GM12878 (cell line): ENCODE measurements at places on chromosomes 6 and 20. TPM values are rescaled to one million over a fixed set of nuclear protein-coding genes. Genes with fewer than 3 reads are reported as not detected.

GRCh38 chr6:136963259-136963658 is 41.2 kb downstream of the SLC35D3 start:
- no peak overlapping the region for H3K27ac ChIP-seq
- no peaks in the 10 kb centered on the region for H3K36me3 ChIP-seq
- no peak overlapping the region for H3K4me3 ChIP-seq
- no peaks in the 10 kb centered on the region for H3K4me1 ChIP-seq
- no peaks in the 10 kb centered on the region for H3K27me3 ChIP-seq

DNA sequence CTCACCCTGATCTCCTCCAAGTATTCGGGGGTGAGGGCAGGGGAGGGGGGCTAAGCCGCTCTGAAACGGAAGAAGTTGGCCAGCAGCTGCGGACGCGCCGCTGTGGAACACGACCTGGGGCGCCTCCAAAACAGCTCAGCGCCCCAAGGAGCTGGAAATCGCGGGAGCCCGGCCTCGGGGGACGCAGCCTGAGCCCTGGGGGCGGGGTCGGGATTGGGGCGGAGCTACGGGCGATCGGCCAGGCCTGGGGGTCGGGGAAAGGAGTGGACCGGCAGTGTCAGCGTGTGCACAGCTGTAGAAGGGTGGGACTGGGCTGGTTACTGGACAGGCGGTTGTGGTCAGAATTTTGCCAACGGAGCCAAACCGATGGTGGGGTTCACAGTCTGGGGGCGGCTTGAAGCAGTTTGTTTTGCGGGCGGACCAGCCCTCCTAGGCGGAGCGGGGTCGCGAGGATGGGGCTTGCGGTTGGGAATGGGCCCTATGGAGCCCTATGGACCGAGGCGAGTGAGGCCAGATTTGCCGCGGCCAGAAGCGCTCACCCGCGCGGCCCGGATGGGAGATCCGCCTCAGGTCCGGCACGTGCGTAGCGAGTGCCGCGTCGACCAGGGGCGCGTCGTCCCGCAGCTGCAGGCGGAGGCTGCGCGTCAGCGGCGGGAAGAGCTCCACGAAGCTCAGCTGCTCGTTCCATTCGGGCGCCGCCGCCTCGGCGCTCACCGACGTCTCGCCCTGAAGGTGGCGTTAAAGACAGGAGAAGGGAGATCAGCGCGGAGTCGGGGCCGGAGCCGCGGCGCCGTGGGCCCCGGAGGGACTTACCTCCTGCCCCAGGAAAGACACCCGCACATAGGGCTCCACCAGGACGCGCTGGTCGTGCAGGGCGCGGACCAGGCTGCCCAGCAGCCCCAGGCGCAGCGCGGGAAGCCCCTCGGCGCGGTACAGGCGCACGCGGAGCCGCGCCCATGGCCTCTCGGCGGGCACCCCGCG is 14.3 kb upstream of the SPAG4 start:
- no peak for DNase-seq
- no peaks in the 10 kb centered on the region for H3K36me3 ChIP-seq
- peaks cover 9% of the 10 kb centered on the region for H3K27me3 ChIP-seq
- H3K4me3 ChIP-seq = peak overlapping the region; percentile 57; the same call in 1 of the 2 replicates

- no peak overlapping the region for H3K27ac ChIP-seq
- H3K36me3 ChIP-seq = no peaks in the 10 kb centered on the region
- no peak for DNase-seq
Observed at GRCh38 chr6:33589392-33589730, 9.3 kb upstream of the BAK1 start.

DNA sequence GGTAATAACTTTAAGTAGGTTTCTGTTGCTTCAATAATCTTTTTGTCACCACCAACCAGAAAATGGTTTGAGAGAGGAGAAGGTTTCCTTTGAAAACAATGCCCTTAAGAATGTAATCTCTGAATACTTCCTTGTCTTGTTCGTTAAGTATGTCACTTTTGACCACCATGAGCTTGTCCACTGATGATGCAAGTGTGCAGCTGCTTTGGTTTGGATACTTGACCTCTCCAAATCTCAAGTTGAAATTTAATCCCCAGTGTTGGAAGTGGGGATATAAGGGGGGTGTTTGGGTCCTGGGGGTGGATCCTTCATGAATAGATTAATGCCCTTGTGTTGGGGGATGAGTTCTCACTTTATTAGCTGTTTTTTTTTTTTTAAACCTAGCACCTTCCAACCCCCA is 985.4 kb downstream of the EPHA7 start:
- H3K36me3 ChIP-seq = no peaks in the 10 kb centered on the region
- no peak overlapping the region for H3K27ac ChIP-seq
- no peaks in the 10 kb centered on the region for H3K27me3 ChIP-seq
- H3K4me1 ChIP-seq = no peaks in the 10 kb centered on the region

Gene FRK
- total RNA-seq = 1.6 and 1.7 TPM in 2 replicates

GRCh38 chr6:6575143-6575542 is 13.4 kb upstream of the LY86 start:
- H3K27ac ChIP-seq = no peak overlapping the region
- no peak for DNase-seq
- peaks cover 4% of the 10 kb centered on the region; the same call in 1 of the 2 replicates for H3K36me3 ChIP-seq
- H3K4me3 ChIP-seq = no peak overlapping the region

- H3K27ac ChIP-seq = no peak overlapping the region
- H3K4me1 ChIP-seq = no peaks in the 10 kb centered on the region
- no peak for DNase-seq
- H3K4me3 ChIP-seq = no peak overlapping the region
- H3K27me3 ChIP-seq = no peaks in the 10 kb centered on the region
Observed at GRCh38 chr6:145339089-145339488, 396.2 kb downstream of the EPM2A start.

Gene SERPINB6
- total RNA-seq = 0.66 and 1.2 TPM in 2 replicates

- no peak overlapping the region for H3K4me3 ChIP-seq
- H3K36me3 ChIP-seq = no peaks in the 10 kb centered on the region
- H3K27ac ChIP-seq = no peak overlapping the region
- no peaks in the 10 kb centered on the region for H3K4me1 ChIP-seq
- no peaks in the 10 kb centered on the region for H3K27me3 ChIP-seq
Observed at GRCh38 chr6:54267798-54268197, 40.4 kb upstream of the TINAG start.

Gene TRIM40
- total RNA-seq = not detected in 2 replicates

GRCh38 chr20:25199473-25200260 is 4.2 kb downstream of the ENTPD6 start:
- no peak overlapping the region for H3K4me3 ChIP-seq
- DNase-seq = no peak
- H3K27ac ChIP-seq = no peak overlapping the region
- no peaks in the 10 kb centered on the region for H3K36me3 ChIP-seq
- no peaks in the 10 kb centered on the region for H3K27me3 ChIP-seq

Gene RIN2
- 8.5 and 10.7 TPM in 2 replicates for total RNA-seq

- H3K4me1 ChIP-seq = no peaks in the 10 kb centered on the region
- H3K27me3 ChIP-seq = no peaks in the 10 kb centered on the region
- H3K4me3 ChIP-seq = no peak overlapping the region
Observed at GRCh38 chr6:1295420-1295819, 16.5 kb upstream of the FOXQ1 start.

Gene SNAP25
- total RNA-seq = not detected in 2 replicates

Gene LIN28B
- total RNA-seq = 0.05 and 0.13 TPM in 2 replicates

- H3K36me3 ChIP-seq = no peaks in the 10 kb centered on the region
- H3K27me3 ChIP-seq = no peaks in the 10 kb centered on the region
- DNase-seq = no peak
- H3K4me1 ChIP-seq = no peaks in the 10 kb centered on the region
- H3K4me3 ChIP-seq = no peak overlapping the region
Observed at GRCh38 chr6:19795211-19795610, 42.0 kb upstream of the ID4 start.

GRCh38 chr6:160356074-160356744 is 8.0 kb downstream of the SLC22A3 start:
- no peaks in the 10 kb centered on the region for H3K4me1 ChIP-seq
- DNase-seq = no peak
- no peak overlapping the region for H3K4me3 ChIP-seq
- no peaks in the 10 kb centered on the region for H3K36me3 ChIP-seq
- no peak overlapping the region for H3K27ac ChIP-seq
- no peaks in the 10 kb centered on the region; the same call in 1 of the 2 replicates for H3K27me3 ChIP-seq

DNA sequence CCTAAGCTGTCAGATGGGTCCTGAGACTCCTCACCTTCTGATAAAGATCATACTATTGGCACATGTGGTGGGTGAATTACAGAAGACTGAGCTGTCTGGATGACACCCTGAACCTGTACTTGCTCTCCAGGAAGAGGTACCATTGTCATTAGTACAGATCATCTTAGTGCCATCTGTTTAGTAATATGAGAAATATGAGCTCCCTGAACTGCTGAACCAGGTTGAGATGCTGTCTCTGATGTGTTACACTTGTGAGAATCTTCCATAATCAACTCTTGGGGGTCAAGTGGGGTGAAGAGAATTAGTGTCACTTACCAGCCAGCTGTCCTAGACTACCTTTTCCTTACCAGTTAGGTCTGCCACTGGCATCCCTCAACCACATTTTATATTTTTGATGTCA is 531.0 kb downstream of the EPHA7 start:
- no peaks in the 10 kb centered on the region for H3K36me3 ChIP-seq
- H3K4me1 ChIP-seq = no peaks in the 10 kb centered on the region
- no peak overlapping the region for H3K4me3 ChIP-seq
- no peak for DNase-seq
- H3K27ac ChIP-seq = no peak overlapping the region
- no peaks in the 10 kb centered on the region for H3K27me3 ChIP-seq

Gene GRM1
- total RNA-seq = 0.05 TPM in 1 of 2 replicates, not detected in the other

DNA sequence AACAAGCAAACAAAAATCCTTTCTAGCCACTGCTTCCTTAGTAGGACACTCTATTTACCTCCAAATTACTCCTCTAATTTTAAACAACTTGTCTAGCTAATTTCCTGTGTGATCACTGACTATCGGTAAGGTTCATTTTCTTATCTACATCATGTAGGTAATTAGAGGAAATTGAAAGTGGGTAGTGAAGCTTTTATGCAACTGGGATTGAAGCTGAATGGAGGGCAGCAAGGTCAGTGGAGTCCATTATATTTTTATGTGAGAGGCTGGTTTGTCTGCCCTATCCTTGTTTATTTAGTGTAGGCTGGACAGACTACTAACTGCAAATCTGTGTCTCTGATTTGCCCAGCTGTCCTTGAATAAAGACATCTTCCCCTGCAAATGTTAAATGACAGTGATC is 88.5 kb upstream of the SIM1 start:
- no peaks in the 10 kb centered on the region for H3K4me1 ChIP-seq
- H3K27me3 ChIP-seq = no peaks in the 10 kb centered on the region
- DNase-seq = no peak
- no peak overlapping the region for H3K4me3 ChIP-seq
- H3K36me3 ChIP-seq = no peaks in the 10 kb centered on the region

DNA sequence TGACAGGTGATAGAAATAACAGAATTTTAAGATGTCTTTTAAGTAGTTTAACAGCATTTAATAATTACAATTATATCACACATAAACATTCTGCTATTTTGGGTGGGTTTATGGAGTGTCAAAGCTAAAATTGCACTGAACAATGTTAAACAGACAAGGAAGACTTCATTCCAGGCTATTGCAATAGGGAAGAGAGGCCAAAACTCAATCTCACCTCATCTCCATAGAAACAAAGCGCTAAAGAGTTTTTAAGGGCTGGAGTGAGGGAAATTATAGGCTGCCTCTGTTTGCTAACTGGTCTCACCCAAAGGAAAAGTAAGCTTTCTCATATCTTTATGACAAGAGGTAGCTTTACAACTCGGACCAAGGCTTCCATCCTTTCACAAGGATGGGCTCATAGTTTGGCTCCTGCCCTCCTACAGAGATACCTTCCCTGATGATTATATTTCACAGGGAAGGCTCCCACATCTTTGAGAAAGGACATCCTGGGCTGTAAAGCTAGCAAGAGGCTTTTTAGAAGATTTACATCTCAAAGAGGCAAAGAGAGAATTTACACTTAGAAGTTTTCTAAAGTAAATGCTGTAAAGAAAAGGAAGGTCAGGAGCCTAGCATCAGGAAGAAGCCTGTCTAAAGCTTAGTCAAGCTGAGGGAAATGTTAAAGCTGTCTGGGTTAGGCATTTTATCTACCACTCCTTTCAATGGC is 350.2 kb upstream of the IMPG1 start:
- no peaks in the 10 kb centered on the region for H3K4me1 ChIP-seq
- DNase-seq = no peak
- no peaks in the 10 kb centered on the region for H3K36me3 ChIP-seq
- H3K4me3 ChIP-seq = no peak overlapping the region
- H3K27ac ChIP-seq = no peak overlapping the region

Gene PARD6B
- 4.3 and 4.7 TPM in 2 replicates for total RNA-seq

- no peaks in the 10 kb centered on the region for H3K4me1 ChIP-seq
- no peaks in the 10 kb centered on the region for H3K36me3 ChIP-seq
- no peaks in the 10 kb centered on the region; the same call in 1 of the 2 replicates for H3K27me3 ChIP-seq
- DNase-seq = no peak
Observed at GRCh38 chr20:61700595-61701140, 365.0 kb downstream of the TAF4 start.

Gene TRIM38
- 12.3 and 13.0 TPM in 2 replicates for total RNA-seq

Gene PTCRA
- 0.24 and 0.44 TPM in 2 replicates for total RNA-seq

Gene MEI4
- total RNA-seq = not detected in 2 replicates

Gene RBM24
- not detected in 2 replicates for total RNA-seq

DNA sequence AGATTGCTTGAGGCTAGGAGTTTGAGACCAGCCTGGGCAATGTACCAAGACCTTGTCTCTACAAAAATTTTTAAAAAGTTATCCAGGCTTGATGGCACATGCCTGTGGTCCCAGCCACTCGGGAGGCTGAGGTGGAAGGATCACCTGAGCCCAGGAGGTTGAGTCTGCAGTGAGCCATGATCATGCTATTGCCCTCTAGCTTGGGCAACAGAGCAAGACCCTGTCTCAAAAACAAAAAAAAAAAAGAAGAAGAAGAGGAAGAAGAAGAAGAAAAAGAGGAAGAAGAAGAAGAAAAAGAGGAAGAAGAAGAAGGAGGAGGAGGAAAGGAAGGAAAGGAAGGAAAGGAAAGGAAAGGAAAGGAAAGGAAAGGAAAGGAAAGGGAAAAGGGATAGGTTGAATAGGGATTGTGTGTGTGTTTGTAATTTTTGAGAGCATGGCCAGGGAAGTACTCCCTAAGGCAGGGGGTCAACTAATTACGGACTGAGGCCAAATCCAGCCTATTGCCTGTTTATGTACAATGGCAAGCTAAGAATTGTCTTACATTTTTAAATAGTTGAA is 43.0 kb upstream of the ZNF217 start:
- H3K27ac ChIP-seq = no peak overlapping the region
- no peaks in the 10 kb centered on the region for H3K36me3 ChIP-seq
- DNase-seq = no peak
- no peaks in the 10 kb centered on the region for H3K27me3 ChIP-seq
- no peak overlapping the region for H3K4me3 ChIP-seq
- peaks cover 5% of the 10 kb centered on the region; the same call in 1 of the 2 replicates for H3K4me1 ChIP-seq

- H3K4me3 ChIP-seq = no peak overlapping the region
- no peaks in the 10 kb centered on the region for H3K27me3 ChIP-seq
- no peaks in the 10 kb centered on the region for H3K4me1 ChIP-seq
- H3K36me3 ChIP-seq = no peaks in the 10 kb centered on the region
- DNase-seq = no peak
- no peak overlapping the region for H3K27ac ChIP-seq
Observed at GRCh38 chr6:47029865-47030561, 12.1 kb downstream of the ADGRF1 start.

- no peak for DNase-seq
- no peaks in the 10 kb centered on the region for H3K27me3 ChIP-seq
- no peak overlapping the region for H3K27ac ChIP-seq
- H3K4me3 ChIP-seq = no peak overlapping the region
- no peaks in the 10 kb centered on the region for H3K36me3 ChIP-seq
Observed at GRCh38 chr20:4828830-4829513, 107.3 kb downstream of the PRND start.

GRCh38 chr20:34320861-34321260 is 17.7 kb upstream of the AHCY start:
- no peak for DNase-seq
- no peak overlapping the region for H3K27ac ChIP-seq
- H3K4me3 ChIP-seq = no peak overlapping the region

- no peaks in the 10 kb centered on the region for H3K36me3 ChIP-seq
- DNase-seq = peak; percentile 21
- peaks cover 6% of the 10 kb centered on the region for H3K4me1 ChIP-seq
- no peak overlapping the region for H3K4me3 ChIP-seq
Observed at GRCh38 chr20:56722042-56722441, 92.9 kb downstream of the TFAP2C start.

Gene GPR6
- not detected in 2 replicates for total RNA-seq

Gene PGC
- 0.26 and 1.2 TPM in 2 replicates for total RNA-seq
